ENCODE measurements at places on chromosomes 2 and 18. TPM values are rescaled to one million over a fixed set of nuclear protein-coding genes. Genes with fewer than 3 reads are reported as not detected.

DNA sequence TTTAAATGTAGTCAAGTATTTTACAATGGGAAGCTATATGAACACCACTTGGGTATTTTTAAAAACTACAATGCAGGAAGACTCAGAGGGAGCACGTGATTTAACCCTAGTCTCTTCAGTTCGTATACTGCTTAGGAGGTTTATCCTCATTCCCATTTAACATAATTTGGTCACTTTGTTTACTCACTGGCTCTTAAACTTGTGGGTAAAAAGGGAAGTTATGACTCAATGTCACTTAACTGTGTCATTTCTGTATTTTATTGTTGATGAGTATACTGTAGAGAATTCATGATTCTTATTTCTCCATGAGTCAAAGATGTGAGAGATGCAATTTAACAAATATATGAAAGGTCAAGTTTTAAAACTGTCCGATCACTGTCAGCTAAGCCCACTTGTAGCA, 48.2 kb downstream of the SLC66A3 start:
- no peak for DNase-seq
- no peaks in the 10 kb centered on the region for H3K4me1 ChIP-seq
- H3K4me3 ChIP-seq: no peak overlapping the region
- H3K36me3 ChIP-seq: no peaks in the 10 kb centered on the region
- no peak overlapping the region for H3K27ac ChIP-seq
- no peaks in the 10 kb centered on the region for H3K27me3 ChIP-seq

- no peaks in the 10 kb centered on the region for H3K36me3 ChIP-seq
- no peaks in the 10 kb centered on the region for H3K27me3 ChIP-seq
- no peak for DNase-seq
These were observed 1.1 kb downstream of the EMILIN1 start for GRCh38 chr2:27079233-27080139.

Gene PPIL3
- total RNA-seq: 27.0 TPM

Gene NTSR2
- total RNA-seq: not detected

GRCh38 chr2:55146263-55146662, 85.8 kb downstream of the CLHC1 start:
- DNase-seq: no peak
- H3K4me3 ChIP-seq: no peak overlapping the region
- H3K4me1 ChIP-seq: no peaks in the 10 kb centered on the region
- H3K36me3 ChIP-seq: no peaks in the 10 kb centered on the region
- no peaks in the 10 kb centered on the region for H3K27me3 ChIP-seq
